ENCODE measurements at places on chromosomes 12 and 14. TPM values are rescaled to one million over a fixed set of nuclear protein-coding genes. Genes with fewer than 3 reads are reported as not detected.

- H3K27me3 ChIP-seq, result no peaks in the 10 kb centered on the region
- H3K4me3 ChIP-seq, result no peak overlapping the region
- DNase-seq, result no peak
- no peaks in the 10 kb centered on the region for H3K36me3 ChIP-seq
- H3K27ac ChIP-seq, result no peak overlapping the region
- no peaks in the 10 kb centered on the region for H3K4me1 ChIP-seq
Observed at GRCh38 chr12:89993632-89994031, 285.0 kb upstream of the ATP2B1 start.

- no peak for DNase-seq
- H3K36me3 ChIP-seq, result no peaks in the 10 kb centered on the region
- no peaks in the 10 kb centered on the region for H3K4me1 ChIP-seq
- H3K27ac ChIP-seq, result no peak overlapping the region
- H3K4me3 ChIP-seq, result no peak overlapping the region
Observed at GRCh38 chr14:87430810-87431209, 562.2 kb downstream of the GALC start.

GRCh38 chr12:24919346-24920001 is 29.4 kb downstream of the BCAT1 start:
- H3K4me1 ChIP-seq, result peaks cover 10% of the 10 kb centered on the region
- no peak overlapping the region for H3K4me3 ChIP-seq
- peaks cover 7% of the 10 kb centered on the region for H3K36me3 ChIP-seq

- no peaks in the 10 kb centered on the region for H3K4me1 ChIP-seq
- DNase-seq, result no peak
- no peak overlapping the region for H3K27ac ChIP-seq
- H3K36me3 ChIP-seq, result no peaks in the 10 kb centered on the region
- H3K4me3 ChIP-seq, result no peak overlapping the region
Observed at GRCh38 chr12:76208129-76208528, 123.6 kb upstream of the NAP1L1 start.

DNA sequence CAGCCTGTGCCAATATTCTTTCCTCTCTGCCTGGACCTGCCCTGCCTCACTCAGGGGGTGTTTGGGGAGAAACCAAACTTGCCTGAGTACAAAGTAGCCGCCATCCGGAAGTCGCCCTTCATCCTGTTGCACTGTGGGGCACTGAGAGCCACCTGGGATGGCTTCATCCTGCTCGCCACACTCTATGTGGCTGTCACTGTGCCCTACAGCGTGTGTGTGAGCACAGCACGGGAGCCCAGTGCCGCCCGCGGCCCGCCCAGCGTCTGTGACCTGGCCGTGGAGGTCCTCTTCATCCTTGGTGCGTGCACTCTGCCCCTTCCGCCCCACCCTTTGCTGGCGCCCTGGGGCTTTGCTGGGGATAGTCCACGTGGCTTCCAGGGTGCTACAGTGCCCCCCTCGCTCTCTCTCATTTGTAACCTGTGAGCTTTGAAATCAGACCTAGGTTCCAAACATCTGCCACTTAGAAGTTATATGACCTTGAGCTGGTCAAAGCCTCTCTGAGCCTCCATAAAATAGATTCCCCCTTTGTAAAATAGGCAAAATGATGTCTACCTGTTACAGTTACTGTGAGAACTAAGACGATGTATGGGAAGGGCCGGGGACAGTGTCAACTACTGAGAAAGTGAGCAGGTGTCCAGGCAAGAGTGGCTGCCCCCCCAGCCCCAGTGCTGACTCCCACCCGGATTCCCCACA is 4.5 kb downstream of the KCNH3 start:
- peak overlapping the region; percentile 6 for H3K4me3 ChIP-seq
- H3K27ac ChIP-seq, result peak overlapping the region; percentile 52
- H3K4me1 ChIP-seq, result peaks cover 29% of the 10 kb centered on the region
- H3K27me3 ChIP-seq, result peaks cover 22% of the 10 kb centered on the region

DNA sequence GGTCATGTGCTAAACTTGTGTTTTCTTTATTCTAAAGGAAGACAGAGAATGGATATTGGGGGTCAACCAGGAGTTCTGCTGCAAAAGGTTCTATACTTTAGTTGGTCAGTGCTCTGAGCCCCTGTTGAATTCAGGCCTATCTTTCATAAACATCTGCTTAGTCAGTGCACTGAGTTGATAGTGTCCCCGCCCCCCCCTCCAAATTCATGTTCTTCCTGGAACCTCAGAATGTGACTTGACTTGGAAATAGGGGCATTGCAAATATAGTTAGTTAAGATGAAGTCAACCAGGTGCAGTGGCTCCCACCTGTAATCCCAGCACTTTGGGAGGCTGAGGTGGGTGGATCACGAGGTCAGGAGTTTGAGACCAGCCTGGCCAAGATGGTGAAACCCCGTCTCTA is 23.3 kb downstream of the CHST11 start:
- H3K27me3 ChIP-seq, result no peaks in the 10 kb centered on the region
- peak overlapping the region; percentile 55 for H3K27ac ChIP-seq
- peaks cover 48% of the 10 kb centered on the region for H3K36me3 ChIP-seq
- DNase-seq, result no peak
- H3K4me1 ChIP-seq, result peaks cover 75% of the 10 kb centered on the region
- H3K4me3 ChIP-seq, result peak overlapping the region; percentile 36

The ABHD12B gene
- not detected for total RNA-seq

The SLC10A1 gene
- total RNA-seq, result not detected

The TCL1A gene
- total RNA-seq, result 0.28 TPM

The IAPP gene
- not detected for total RNA-seq

All from activated naive CD8-positive, alpha-beta T cell treated with anti-CD3 and anti-CD28 coated beads, Interleukin-2, amount 10 ng/mL, durations not matched to agents 7 days and 5 days (primary cell).